ENCODE measurements at places on chromosomes 3 and 15.

DNA sequence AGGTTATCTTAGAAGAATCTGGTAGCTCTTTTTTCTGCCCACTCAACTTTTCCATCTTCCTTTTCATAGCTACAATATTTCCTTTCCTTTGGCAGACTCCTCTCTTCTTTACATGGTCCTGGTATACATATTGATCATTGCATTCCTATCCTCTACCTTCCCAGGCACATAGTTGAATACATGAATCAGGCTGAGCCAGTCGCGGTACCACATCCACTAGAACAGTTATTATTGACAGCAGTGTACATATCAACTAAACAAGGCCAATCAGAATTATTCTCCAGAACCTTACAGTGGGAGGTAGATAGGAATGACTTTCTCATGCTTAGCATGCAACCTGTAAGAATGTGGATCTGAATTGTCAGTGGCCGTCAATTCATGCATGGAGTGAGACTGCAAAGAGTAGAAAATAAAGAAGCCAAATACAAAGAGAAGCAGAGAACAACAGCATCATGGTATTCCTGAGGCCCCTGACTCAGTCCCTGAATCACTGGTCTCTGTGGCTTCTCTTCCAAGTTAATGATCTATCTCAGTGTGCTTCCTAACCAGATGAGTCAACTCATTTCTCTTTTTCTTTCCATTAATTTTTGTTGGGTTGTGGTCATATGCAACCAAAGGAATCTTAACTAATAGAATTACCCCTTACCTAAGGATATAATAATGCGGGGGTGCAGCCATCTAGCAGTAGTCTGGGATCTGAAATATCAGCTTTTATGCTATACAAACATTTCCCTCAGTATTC lies 60.9 kb upstream of the DCBLD2 start:
- peak; percentile 38 for DNase-seq

DNA sequence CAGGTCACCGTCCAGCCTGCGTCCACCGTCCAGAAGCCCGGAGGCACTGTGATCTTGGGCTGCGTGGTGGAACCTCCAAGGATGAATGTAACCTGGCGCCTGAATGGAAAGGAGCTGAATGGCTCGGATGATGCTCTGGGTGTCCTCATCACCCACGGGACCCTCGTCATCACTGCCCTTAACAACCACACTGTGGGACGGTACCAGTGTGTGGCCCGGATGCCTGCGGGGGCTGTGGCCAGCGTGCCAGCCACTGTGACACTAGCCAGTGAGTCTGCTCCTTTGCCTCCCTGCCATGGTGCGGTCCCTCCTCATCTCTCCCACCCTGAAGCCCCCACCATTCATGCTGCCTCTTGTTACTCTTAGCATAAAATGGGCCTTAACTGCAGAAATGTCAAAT lies 39.2 kb downstream of the BOC start:
- DNase-seq, result no peak

GRCh38 chr15:88021601-88022000 lies 234.9 kb downstream of the NTRK3 start:
- DNase-seq, result no peak

GRCh38 chr3:40875581-40875980 lies 323.7 kb upstream of the CTNNB1 start:
- DNase-seq, result no peak

GRCh38 chr15:49987198-49987785 lies 131.7 kb downstream of the ATP8B4 start:
- peak; percentile 68 for DNase-seq

- DNase-seq, result no peak
These were observed 106.4 kb upstream of the RASGRP1 start for GRCh38 chr15:38671006-38671387.

- peak; percentile 94 for DNase-seq
These were observed 102.7 kb downstream of the TBC1D5 start for GRCh38 chr3:17639765-17640164.

DNA sequence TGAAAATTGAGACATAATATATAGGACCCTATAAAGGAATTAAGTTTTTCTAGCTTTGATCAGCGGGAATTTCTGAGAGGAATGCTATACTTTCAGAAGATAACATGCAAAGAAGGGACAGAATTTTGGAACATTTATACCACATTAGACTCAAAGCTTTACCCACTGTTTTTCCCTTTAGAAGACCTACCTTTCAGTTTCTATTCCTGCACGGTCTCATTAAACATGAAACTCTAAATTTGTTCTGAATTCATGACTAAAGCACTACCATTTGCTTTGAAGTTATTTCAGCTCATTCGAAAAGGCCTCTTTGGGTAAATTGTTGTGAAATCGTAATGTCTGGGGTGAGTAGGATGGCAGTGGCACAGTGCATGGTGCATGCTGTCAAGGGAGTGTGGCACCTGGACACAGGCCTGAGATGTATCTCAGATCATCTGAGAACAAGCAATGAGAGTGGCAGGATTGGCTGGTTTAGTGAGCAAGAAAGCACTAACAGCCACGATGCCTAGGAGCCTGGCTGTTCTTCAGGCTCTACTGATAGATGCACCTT lies 42.5 kb downstream of the CHCHD4 start:
- no peak for DNase-seq

- DNase-seq, result no peak
These were observed 116.9 kb upstream of the ARPP21 start for GRCh38 chr3:35522450-35522849.

- DNase-seq, result peak; percentile 36
These were observed 82.3 kb downstream of the ST6GAL1 start for GRCh38 chr3:187012609-187013051.

- no peak for DNase-seq
These were observed 11.1 kb downstream of the ZBTB38 start for GRCh38 chr3:141379250-141379966.

GRCh38 chr3:16174389-16174788 lies at the start of gene GALNT15:
TSS of gene GALNT15 (plus strand) at chr3:16174680. CDS start at chr3:16175152, 472 bp downstream.
- peak; percentile 98 for DNase-seq

- DNase-seq, result no peak
These were observed 4.3 kb downstream of the SELENOT start for GRCh38 chr3:150607267-150608065.

- no peak for DNase-seq
These were observed 35.1 kb downstream of the DAZL start for GRCh38 chr3:16570113-16570512.

DNA sequence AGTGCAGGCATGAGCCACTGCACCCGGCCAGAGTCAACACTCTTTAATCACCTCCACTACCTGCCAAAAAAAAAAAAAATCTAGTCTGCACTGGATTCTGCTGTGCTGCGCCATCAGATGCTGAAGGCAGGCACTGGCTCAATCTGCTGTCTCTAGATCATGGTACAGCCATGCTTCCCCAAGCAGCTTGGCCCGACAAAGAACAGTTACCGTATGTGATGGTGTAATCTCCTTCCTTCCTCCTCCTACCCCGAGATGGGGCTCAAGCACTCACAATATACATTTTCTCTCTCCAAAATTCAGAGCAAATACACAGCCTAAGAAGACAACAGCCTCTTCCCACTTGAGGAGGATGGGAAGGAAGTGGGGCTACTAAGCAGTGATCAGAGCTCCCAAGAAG lies 45.1 kb downstream of the DAPK2 start:
- DNase-seq, result no peak

- DNase-seq, result no peak
These were observed 18.1 kb upstream of the TP63 start for GRCh38 chr3:189613122-189613521.

GRCh38 chr15:69934607-69935006 lies 163.1 kb downstream of the TLE3 start:
- no peak for DNase-seq

DNA sequence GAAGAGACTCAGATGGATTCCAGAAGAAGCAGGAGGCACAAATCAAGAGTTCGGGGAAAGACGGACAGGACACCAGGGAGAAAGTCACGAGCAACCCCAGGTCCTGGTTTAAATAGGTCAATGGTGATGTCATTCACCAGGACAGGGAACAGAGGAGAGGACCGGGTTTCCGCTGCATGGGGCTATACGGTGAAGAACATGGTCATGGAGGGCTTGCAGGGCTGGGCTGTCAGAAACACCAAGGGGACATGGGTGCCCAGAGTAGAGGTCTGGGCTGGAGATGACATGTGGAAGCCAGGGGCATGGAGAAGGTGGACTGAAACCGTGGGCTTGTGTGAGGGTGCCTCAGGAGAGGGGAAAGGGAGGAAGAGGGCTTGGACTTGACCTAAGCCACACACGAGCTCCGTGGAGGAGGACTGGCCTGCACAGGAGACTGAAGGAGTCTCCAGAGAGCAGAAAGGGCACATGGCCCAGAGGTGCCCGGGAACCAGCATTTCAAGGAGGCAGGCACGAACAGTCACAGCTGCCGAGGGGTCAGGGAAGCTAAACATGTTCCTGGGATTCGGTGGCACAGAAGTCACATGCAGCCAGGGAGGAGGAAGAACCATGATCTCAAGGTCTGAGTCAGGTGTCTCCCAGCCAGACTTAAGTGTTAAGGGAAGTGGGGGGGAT lies 54.2 kb upstream of the RPL32 start:
- no peak for DNase-seq

DNA sequence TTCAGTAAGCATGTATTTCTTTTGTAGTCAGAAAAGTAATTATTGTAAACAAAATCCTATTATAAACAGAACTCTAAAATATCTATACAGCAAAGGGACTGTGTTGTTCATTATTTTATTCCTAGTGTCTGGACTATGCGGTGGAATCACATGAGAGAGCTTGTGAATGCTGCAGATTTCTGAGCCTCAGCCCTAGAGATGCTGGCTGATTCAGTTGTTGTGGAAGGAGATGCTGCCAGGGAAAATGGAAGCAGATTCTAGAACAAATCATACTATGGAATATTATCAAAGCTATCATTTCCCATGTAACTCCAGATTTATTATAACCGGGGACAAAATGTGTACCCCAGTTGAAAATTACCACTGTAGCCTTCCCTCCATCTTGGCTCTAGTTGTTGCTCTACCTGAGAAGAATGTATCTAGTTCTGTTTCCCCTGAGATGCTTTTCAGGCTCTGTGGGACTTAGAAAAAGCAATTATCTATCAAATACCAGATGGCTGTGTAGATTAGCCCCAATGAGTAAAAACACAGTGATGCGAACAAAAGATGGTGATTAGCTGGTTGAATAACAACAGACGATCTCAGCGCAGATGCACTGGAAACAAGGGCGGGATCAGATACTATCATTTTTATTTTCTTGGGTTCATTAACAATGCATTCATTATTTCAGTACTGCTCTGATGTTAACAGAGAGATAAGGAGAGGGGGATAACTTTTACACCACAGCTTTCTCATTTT lies 131.3 kb downstream of the TMEM108 start:
- DNase-seq, result no peak

DNA sequence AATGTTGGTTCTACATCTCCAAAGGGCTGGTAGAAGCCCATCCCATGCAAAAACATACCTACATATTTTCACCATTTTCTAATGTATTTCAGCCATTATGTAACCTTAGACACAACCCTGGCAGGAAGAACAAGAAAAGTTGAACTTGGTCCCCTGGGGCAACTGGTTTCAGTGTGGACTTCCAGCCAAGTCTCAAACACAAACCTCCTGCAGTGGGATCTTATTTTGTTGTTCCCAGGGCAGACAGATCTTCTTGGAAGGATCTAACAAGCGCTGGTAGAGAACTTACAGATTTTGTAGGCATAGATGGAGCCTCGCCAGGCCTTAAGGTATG lies 96.3 kb downstream of the ADAMTS17 start:
- DNase-seq, result peak; percentile 54

DNA sequence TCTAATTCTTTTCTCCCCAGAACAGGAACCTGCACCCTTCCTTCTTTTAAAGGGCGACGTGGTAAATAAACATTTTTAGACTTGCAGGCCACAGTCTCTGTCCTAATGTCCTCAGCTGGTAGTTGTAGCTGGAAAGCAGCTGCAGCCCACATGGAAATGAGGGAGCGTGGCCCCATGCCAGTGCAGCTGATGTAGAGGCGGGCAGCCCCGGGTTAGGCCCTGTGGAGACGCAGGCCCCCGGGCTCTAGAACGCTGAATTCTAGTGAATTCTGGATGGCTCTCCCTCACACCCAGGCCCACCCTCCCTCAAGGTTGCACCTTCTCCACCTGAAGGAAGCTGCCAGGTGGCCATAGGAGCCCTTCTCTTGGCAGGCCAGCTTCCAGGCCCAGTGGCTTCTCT lies 52.3 kb downstream of the PGPEP1L start:
- no peak for DNase-seq

- no peak for DNase-seq
These were observed 55.4 kb downstream of the CYP19A1 start for GRCh38 chr15:51283026-51283425.

- DNase-seq, result no peak
These were observed 1.4 kb downstream of the CD200R1 start for GRCh38 chr3:112973325-112974177.

DNA sequence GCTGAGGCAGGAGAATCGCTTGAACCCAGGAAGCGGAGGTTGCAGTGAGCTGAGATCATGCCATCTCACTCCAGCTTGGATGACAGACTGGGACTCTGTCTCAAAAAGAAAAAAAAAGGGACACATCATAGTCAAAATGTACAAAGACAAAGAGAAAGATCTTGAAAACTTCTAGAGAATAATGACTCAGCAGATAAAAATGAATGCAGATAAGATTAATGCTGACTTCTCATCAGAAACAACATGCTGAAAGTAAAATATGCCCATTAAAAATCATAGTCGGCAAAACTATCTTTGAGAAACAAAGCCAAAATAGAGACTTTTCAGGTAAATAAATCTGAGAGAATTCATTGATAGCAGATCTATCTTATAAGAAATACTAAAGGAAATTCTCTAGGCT lies 271.1 kb upstream of the GPR149 start:
- DNase-seq, result no peak

DNA sequence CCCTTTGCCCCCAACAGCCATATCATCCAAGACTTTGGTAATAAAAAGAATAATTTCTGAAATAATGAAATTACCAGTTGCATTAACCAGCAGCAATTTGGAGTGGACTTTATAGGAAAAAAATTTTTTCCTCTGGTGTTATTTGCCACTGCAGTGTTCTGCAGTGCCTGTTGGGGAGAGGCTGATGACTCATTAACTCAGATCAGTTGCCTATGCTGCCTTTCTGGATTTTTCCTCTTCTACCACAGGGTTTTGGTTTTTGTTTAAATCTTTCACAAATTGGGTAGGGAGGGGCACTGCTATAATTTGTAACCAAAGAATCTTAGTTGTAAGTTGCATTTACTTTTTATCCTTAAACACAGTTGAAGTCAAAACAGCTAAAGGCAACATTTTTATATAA lies 22.7 kb downstream of the ATP6V1A start:
- DNase-seq, result peak; percentile 60

DNA sequence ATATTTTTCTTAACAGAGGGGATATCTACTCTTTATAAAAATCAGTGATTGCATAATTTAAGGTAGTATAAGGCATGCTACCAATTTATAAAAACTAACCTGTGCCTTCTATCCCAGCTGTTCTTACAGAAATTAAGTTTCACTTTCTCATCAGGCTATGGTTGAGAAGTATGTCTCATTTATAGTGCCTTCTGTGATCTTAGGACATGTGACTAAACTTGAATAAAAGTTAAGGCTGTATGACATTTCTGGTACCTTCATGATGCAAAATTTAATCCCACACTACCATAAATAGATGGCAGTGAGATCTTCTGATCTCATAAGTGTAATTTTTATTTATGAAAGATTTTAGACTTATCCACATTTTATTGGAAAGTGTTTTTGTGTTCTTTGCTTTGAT lies 12.6 kb downstream of the TIPARP start:
- DNase-seq, result no peak

All from cardiac fibroblast (primary cell).